Hepatic stellate cell (primary cell): ENCODE measurements at places on chromosomes 6 and 20.

- DNase-seq, result no peak
These were observed 55.0 kb downstream of the ALDH5A1 start for GRCh38 chr6:24549674-24550353.

DNA sequence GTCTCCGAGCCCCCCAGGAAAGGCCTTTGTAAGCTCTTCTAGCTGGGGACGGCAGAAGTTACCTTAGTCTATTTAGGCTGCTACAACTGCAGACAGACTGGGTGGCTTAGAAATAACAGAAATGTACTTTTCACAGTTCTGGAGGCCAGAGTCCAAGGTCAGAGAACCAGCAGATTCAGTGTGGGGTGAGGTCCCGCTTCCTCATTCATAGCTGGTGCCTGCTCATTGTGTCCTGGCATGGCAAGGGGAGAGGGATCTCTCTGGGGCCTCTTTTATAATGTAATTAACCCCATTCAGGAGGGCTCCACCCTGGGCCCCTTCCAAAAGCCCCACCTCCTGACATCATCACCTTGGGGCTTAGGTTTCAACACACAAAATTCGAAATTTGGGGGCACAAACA is 315.1 kb downstream of the CDH4 start:
- no peak for DNase-seq

- DNase-seq, result no peak
These were observed 36.4 kb upstream of the UTRN start for GRCh38 chr6:144248476-144249301.

- DNase-seq, result no peak
These were observed 23.1 kb upstream of the TCP11 start for GRCh38 chr6:35164277-35164676.

DNA sequence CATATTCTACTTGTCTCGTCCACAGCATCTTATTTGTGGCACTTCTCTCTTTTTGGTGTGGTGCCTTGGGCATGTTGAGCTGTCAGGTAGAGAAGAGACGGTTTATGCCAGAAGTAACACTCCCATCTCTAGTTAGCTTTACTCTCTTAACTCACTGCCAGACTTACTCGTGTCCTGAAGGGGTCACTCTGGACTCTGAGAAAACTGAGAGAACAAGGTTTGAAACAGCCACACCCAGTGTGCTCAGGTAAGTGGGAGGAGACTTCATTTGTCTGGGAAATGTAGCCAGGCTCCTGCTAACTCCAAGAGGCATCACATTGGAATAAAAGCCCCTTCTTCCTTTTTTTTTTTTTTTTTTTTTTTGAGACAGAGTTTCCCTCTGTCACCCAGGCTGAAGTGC is 360.8 kb downstream of the QKI start:
- DNase-seq, result no peak

DNA sequence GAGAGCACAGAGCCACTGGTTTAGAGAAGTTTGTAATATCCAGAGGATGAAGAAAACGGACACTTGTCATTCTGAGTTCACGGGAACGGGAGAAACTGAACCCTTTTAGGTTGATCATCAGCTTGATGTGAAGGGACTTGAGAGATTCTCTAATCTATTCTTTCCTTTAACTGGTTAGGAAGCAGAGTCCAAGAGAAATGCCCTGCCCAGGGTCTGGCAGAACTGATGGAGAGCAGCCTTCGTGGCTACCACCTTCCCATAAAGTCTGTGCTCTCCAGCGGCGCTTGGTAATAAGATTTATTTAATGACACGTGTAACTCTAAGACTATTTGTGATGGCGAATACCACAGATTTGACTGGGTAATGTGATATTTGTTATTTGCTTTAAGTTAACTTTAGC is 36.0 kb downstream of the E2F3 start:
- no peak for DNase-seq

DNA sequence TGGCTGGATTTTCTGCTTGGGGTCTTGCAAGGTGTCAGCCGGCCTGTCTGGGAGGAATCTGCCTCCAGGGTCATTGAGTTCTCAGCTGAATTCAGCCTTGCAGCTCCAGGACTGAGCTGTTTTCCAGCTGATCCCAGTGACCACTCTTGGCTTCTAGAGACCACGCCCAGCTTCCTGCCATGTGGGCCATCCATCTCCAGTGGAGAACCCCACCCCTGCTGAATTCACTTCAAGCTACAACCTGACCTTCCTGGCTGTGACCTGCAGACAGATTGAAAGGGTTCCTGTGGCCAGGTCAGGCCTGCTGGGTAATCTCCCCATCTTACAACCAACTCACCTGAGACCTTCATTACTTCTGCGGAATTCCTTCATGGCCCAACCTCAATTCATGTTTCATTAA is 26.5 kb upstream of the SYNDIG1 start:
- DNase-seq, result no peak
